Gastrocnemius medialis (tissue), 4 donors: ENCODE measurements at places on chromosomes 1 and 21. TPM values are rescaled to one million over a fixed set of nuclear protein-coding genes. Genes with fewer than 3 reads are reported as not detected.

HSPA6 gene
- 0.25 TPM for total RNA-seq

SLC44A3 gene
- 0.19 TPM for total RNA-seq

TBX19 gene
- 0.53 TPM for total RNA-seq

MTARC2 gene
- total RNA-seq = 5.9 TPM

BLACAT1 gene
- not detected for total RNA-seq

ST6GALNAC3 gene
- 1.7 TPM for total RNA-seq

TRIM63 gene
- 4,298 TPM for total RNA-seq

TAF12 gene
- 33.5 TPM for total RNA-seq

SLC22A15 gene
- total RNA-seq = 0.35 TPM

SLC5A9 gene
- not detected for total RNA-seq

ERICH3 gene
- total RNA-seq = not detected

HORMAD1 gene
- total RNA-seq = not detected

C1orf94 gene
- total RNA-seq = not detected

KCNJ9 gene
- not detected for total RNA-seq

PTGFR gene
- total RNA-seq = 2.2 TPM

NBPF1 gene
- 9.0 TPM for total RNA-seq

SPRR1A gene
- not detected for total RNA-seq

ADAMTS5 gene
- total RNA-seq = 4.3 TPM

S100A10 gene
- 13.6 TPM for total RNA-seq

PTPN14 gene
- 44.9 TPM for total RNA-seq

FHAD1 gene
- total RNA-seq = not detected

ZFP69B gene
- not detected for total RNA-seq

AMPD1 gene
- total RNA-seq = 43.5 TPM

ITLN1 gene
- total RNA-seq = not detected

MMEL1 gene
- not detected for total RNA-seq

LCK gene
- total RNA-seq = 1.6 TPM

IVL gene
- not detected for total RNA-seq

CTXND2 gene
- not detected for total RNA-seq

UBL4B gene
- total RNA-seq = not detected

CREB3L4 gene
- 7.9 TPM for total RNA-seq

CRYZL1 gene
- 28.0 TPM for total RNA-seq

LCE1C gene
- not detected for total RNA-seq

USH2A gene
- 0.02 TPM for total RNA-seq

CFHR1 gene
- total RNA-seq = not detected

HPDL gene
- 0.16 TPM for total RNA-seq

CC2D1B gene
- total RNA-seq = 34.1 TPM

PDC gene
- total RNA-seq = not detected

ITSN1 gene
- total RNA-seq = 29.8 TPM

BCL2L15 gene
- not detected for total RNA-seq

AIRE gene
- total RNA-seq = not detected
